ENCODE measurements at places on chromosomes 11 and 22. TPM values are rescaled to one million over a fixed set of nuclear protein-coding genes. Genes with fewer than 3 reads are reported as not detected.

GRCh38 chr22:37231406-37232139, 12.5 kb downstream of the RAC2 start:
- DNase-seq = no peak

DNA sequence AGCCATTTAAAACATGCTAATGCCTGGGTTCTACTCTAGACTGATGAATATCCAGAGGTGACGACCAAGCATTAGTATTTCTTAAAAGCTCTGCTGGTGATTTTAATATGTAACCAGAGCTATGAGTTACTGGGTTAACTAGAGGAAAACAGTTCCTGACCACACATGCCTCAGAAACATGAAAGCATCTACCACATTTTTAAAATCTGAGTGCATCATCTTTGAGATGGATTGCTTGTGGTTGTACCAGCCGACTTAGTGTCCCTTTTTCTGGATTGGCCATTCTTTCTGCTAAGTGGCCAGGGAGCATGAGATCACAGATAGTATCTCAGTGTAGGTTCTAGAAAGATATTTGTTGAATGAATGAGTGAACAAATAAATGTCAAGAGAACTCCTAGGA, 152.4 kb downstream of the NTM start:
- no peak for DNase-seq

DNA sequence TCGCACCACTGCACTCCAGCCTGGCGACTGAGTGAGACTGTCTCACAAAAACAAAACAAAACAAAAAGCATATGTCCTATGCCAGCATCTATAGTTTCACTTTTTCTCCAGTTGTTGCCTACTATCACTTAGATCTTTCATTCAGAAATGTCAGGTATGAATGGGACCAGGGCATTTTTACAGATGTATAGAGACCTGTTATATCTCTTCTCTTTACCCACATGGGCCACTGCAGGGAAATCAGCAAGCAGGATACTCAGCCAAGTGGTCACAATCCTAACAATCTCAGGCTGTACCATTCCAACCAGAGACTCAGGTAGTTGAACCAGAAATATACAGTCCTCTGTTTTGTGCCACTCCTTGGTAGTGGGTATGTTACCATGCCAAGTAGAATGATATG, 16.0 kb upstream of the SREBF2 start:
- no peak for DNase-seq

- no peak for DNase-seq
Measured at GRCh38 chr11:109680127-109680526, 258.1 kb downstream of the C11orf87 start.

The OR4D10 gene
- total RNA-seq = not detected

The OTOG gene
- total RNA-seq = not detected
